Activated CD4-positive, alpha-beta T cell treated with anti-CD3 and anti-CD28 coated beads, Interleukin-2, amount 50 U/mL, for 48 hours (primary cell): ENCODE measurements at places on chromosomes 2 and 18.

GRCh38 chr2:168780669-168781071, 21.8 kb upstream of the NOSTRIN start:
- DNase-seq = no peak

DNA sequence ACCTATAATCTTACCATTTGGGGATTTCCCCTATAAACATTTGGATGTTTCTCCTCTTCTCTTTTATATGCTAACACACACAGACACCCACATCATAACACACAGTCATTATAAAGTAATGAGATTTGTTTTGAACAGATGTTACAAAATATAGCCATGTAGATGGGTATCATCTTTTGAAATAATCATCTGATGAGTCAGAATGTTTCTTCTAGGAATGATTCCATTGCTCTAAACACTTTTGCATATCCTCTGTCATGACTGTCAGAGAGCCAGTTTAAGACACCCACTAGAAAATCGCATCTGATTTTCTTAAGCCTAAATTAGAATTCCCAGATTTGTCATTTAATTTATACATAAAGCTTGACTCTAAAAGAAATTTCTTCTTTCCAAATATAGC, 442.6 kb downstream of the CMPK2 start:
- no peak for DNase-seq

- peak; percentile 54 for DNase-seq
These were observed 117.6 kb downstream of the SMAD7 start for GRCh38 chr18:48832938-48833700.

GRCh38 chr2:100013892-100014677, 128.3 kb downstream of the AFF3 start:
- no peak for DNase-seq

- DNase-seq = no peak
These were observed 6.4 kb upstream of the PIK3C3 start for GRCh38 chr18:41948544-41949110.

GRCh38 chr18:48889981-48890762, 60.6 kb downstream of the SMAD7 start:
- no peak for DNase-seq

DNA sequence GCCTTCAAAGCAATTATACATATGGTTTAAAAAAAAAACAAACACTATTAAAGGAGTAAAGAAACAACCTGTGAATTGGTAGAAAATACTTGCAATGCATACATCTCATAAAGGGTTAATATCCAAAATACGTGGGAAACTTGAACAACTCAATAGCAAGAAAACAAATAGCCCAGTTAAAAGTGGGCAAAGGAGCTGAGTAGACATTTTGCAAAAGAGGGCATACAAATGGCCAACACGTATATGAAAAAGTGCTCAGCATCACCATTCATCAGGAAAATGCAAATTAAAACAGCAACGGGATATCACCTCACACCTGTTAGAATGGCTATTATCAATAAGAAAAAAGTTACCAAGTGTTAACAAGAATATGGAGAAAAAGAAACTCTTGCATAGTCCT, 298.3 kb upstream of the RBMS1 start:
- no peak for DNase-seq

DNA sequence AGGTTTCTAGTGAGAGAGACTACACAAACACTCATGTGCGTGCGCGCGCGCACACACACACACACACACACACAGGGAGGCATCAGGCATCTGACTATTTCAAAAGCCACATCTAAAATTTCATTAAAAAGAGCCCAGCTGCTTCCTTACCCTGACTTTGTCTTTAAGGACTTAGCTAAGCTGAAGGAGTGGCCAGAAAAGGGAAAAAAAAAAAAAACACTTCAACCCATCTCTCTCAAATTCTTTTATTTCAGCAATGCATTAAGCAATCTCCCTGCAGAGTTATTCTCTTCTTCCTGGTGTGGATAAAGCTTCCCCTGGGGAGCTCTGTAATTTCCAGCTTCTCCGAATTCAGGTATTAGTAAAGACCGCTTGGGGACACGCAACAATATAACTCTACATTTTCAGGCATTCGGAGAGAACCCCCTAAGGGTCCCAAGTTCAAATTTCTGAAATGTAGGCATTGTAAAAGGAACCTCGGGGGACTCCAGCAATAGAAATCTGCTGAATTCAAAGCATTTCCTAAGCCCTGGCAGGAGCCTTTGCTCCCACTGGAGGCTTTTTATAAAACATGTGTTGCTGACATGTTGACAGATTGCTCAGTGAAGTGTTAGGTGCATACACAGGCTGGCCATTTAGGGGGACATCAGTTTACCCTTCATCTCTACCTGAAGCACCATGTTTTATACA, 67.0 kb downstream of the ZNF521 start:
- no peak for DNase-seq
